ENCODE measurements at places on chromosomes 5 and 9.

GRCh38 chr5:136155761-136156160 is 23.1 kb downstream of the SMAD5 start:
- ATAC-seq: no peak

DNA sequence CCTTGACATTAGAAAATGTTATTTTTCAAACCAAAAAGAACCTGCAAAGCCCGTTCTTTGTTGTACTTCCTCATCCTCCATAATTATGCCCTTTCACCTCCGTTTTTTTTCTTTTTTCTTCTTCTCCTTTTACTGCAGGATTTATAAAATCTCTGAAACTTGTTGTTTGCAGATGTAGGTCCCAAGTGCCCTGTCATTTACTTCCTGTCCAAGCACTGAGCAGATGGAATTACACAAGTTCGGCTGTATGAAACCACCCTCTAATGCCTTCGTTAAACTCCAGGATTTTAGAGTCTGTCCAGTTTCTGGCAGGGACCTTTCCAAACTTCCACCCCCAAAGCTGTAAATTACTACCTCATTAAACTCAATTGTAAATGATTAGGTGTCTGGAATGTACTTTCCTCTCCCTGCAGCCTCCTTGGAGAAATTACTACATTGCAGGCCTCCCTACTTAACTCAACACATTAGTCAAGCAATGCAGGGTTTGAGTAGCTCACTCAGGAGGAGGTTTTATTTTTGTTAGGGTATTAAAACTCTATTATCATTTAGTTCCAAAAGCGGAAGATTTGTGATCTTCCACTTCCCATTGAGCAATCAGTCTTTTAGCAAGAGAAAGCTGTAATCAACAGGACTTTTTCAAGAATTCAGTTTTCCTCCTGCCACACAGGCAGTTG is 125.6 kb upstream of the LPAR1 start:
- ATAC-seq: no peak

- ATAC-seq: no peak
Measured at GRCh38 chr5:6041977-6042550, 336.3 kb downstream of the MED10 start.

DNA sequence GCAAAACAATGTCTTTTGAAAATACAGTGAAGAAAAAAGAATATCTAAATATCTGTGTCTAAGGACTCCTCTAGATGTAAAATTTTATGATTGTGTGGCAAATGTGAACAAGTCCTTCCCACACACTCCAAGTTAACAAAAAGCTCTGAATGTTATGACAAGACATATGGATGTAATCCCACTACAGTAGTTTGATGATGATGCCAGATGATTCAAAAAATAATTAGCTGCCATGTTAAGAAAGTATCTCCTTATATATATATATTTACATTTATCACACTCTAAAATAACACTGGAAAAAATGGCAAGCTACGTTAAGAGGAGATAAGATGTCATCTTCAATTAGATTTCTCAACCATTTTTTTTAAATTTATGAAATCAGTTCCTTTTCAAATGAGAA is 178.5 kb downstream of the NFIB start:
- no peak for ATAC-seq

- no peak for ATAC-seq
Measured at GRCh38 chr5:82862711-82863110, 214.5 kb downstream of the TMEM167A start.

DNA sequence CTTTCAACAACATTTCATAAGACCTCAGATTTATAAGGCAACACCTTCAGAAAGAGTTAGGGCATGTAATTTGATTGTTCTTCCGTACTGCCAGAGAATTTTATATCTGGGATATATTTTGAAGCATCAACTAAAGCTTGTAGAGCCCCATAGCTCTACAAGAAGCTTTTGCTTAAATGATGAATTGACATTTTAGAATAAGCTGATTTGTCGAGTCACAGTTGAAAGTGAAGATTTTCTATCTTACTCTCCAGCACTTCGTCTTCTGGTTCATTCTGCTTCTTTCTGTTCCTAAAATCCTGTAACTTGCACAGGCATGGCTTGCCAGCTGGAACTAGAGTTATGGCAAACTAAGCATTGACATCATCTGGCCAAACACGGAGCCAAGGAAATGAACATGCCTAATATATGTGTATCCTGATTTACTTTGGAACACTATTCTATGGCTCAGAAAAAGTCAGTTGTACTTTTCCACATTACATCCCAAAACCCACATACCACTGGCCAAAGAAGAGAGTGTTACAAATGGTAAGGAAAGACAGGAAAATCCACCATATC is 68.6 kb upstream of the MAST4 start:
- ATAC-seq: no peak

DNA sequence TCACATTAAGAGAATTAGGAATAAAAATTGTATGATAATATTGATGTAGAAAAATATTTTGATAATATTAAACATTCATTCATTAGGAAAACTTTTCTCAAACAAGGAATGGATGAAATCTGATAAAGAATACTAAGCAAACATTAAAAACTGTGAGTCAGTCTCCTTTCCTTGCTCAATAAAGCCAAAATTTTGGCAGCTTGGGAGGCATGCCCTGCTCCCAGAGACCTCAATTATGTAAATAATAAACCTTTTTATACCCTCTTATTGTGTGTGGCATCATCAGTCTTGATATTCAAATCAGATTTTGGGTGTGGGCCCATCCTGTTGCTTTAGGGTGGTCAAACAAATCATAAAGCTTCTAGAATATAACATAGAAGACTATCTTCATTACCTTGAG is 36.6 kb upstream of the CCL21 start:
- ATAC-seq: no peak

GRCh38 chr5:31273631-31274378 is 80.3 kb downstream of the CDH6 start:
- no peak for ATAC-seq

GRCh38 chr9:86115886-86116285 is 16.5 kb upstream of the GOLM1 start:
- peak; percentile 32 for ATAC-seq

- ATAC-seq: no peak
Measured at GRCh38 chr9:131674425-131675421, 65.2 kb downstream of the RAPGEF1 start.

GRCh38 chr5:73282923-73283322 is 109.9 kb downstream of the TMEM174 start:
- ATAC-seq: no peak

- ATAC-seq: no peak
Measured at GRCh38 chr9:95074632-95075031, 242.9 kb downstream of the FANCC start.

- no peak for ATAC-seq
Measured at GRCh38 chr9:77435688-77436087, 212.4 kb downstream of the GNA14 start.

- no peak for ATAC-seq
Measured at GRCh38 chr9:87711857-87712800, 13.8 kb upstream of the CTSL start.

DNA sequence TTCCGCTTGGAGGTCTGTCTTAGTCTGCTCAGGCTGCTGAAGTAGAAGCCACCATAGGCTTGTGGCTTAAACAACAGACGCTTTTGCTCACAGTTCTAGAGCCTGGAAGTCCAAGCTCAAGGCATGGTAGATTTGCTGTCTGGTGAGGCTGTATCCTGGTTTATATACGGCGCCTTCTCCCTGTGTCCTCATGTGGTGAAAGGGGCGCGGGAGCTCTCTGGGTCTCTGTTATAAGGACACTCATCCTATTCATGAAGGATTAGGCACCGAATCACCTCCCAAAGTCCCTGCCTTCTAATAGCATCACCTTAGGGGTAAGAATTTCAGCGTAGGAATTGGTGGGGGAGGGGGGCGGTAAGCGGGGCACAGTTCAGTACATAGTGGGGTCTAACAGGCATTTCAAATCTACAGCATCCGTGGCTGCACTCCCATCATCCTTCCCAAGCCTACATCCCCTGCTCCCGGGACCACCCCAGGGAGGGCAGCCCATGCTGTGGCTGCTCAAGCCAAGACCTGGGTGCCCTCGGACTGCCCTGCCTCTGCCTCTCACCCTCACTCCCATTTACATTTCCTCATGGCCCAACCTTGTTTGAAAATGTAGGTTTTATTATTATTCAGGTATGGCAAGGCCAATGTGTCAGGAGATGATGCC is 15.1 kb upstream of the LPCAT1 start:
- ATAC-seq: no peak

DNA sequence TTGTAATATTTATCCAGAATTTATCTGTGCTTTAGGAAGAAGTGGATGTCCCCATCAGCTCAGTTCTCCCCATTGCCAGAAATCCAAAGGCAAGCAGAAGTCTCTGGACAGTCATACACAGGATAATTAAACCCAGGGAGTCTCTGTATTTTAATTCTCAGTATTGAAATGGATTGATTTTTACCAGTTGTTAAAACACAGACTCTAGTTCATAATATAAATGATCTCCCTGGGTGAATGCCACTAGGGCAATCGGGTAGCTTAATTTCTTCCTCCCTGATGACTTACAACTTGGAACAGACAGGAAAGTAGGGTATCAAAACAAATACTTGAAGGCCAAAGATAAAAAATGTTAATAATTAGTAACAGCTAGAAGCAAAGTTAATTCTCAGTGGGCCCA is 66.5 kb upstream of the DAP start:
- no peak for ATAC-seq

- ATAC-seq: no peak
Measured at GRCh38 chr5:122078116-122079110, at the start of gene LOX. TSS of gene LOX (minus strand) at chr5:122078259. CDS start at chr5:122077985, 274 bp downstream.

DNA sequence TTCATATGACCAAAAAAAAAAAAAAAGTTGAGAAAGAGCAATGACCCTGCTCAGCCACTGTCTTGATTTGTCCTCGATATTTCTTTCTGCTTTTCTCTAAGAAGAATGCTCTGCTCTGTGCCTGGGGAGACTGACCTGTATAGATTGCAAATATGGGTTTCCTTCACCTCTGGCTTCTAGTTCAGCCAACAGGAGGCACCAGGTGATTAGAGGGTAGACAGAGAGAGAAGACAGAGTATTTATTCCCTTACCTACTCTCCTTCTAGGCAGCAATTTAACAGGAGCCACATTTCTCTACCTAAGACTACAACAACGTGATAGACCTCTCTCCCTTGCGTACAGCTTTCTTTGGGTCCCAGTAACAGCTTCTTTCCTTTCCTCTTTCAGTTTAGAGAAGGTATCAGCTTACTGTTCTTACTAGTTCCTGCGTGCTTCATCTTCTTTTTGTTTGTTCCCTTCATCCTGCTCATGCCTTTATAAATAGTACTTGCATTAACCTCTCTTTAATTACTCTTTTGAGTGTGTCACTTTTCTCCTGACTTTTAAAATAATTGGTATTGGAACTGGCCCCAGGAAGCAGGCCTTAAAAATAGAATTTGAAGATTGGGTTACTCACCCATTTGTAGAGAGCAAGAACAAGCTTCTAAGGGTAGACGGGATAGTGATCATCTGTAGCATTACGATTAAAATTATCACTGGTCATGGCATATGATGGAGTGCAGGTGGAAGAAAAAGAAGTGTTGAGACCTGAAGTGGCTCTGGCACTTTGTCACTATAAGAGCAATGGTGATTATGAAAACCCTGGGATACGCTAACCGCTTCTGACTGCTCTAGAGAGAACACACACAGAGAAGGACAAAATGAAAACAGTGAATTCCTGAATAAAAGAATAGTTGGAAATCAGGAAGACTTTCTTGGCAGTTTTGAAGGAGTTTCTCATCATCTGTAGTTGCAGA is 161.2 kb upstream of the FSTL4 start:
- no peak for ATAC-seq

DNA sequence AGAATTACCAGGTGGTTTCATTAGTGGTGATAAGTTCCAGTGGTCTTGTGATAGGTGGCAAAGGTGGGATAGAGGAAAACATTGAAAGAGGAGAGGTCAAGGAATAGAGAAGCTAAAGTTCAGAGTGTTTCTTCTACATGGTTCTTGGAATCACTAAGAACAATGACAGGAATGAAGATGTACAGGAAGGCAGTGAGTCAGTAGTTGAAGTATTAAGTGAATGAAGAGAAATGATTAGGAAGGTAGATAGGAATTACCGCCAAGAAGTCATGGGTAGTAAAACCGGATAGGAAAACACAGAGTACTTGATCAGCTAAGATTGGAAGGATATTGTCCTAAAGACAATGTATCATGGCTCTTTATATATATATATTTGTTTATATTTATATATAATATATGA is 37.9 kb upstream of the RASA1 start:
- no peak for ATAC-seq

- no peak for ATAC-seq
Measured at GRCh38 chr5:107630184-107630583, 40.6 kb downstream of the EFNA5 start.

DNA sequence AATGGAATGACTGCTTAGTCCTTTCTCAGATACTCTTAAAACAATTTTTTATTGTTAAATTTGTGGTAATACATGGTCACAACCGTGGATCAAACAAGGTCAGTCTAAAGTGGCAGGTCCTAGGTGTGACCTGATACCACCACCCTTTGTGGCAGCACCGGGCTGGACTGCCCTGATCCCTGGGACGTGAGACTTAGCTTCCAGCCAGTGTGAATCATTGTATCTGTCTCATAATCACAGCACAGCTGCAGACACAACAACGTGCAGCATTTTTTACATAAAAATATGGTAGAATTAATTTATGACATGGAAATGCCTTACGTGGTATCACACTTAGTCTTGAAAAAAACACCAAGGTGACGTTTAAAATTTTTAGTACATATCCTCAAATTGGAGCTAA is 7.8 kb downstream of the TOR1B start:
- ATAC-seq: no peak

DNA sequence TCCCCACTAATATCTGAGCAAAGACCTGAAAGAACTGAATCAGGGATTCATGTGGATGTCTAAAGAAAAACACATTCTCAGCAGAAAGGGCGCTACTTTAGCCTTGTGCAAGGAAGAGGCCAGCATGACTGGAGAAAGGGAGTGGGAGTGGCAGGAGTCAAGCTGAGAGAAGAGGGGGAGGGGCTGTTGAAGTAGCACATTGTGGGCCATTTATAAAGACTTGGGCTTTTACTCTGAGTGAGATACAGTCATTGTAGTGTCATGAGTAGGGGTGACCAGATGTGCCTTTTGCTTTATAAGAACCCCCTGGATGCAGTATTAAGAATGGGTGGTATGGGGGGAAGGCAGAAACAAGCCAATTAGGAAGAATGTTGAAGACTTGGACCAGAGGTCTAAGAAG is 452.8 kb downstream of the ENC1 start:
- ATAC-seq: no peak

GRCh38 chr9:24090566-24090965 is 264.5 kb upstream of the ELAVL2 start:
- ATAC-seq: no peak

GRCh38 chr5:91777671-91778070 is 394.6 kb upstream of the ARRDC3 start:
- no peak for ATAC-seq

DNA sequence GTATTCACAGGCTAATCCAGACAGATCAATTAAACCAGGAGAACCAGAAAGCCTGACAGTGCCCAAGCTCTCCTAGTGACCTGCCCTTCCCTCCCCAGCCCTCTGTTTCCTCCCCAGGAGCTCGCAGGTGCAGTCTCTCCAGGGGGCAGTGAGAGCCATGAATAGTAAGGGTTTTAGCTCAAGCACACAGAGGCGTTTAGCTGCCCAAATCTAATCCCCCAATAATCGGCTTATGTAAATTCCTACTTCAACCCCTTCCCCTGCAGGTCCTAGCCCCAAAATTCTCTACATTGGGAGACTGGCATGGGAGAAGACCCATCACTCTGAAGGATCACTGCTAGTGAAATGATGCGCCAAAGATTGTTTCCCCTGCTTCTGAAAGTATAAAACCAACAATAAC is 10.5 kb upstream of the TAL2 start:
- ATAC-seq: no peak

GRCh38 chr9:38022995-38023394 is 46.0 kb downstream of the SHB start:
- ATAC-seq: no peak
